D721Med (cell line): ENCODE measurements at places on chromosomes 13 and 19.

GRCh38 chr13:27055526-27055925 is 116.1 kb downstream of the USP12 start:
- no peak for DNase-seq

DNA sequence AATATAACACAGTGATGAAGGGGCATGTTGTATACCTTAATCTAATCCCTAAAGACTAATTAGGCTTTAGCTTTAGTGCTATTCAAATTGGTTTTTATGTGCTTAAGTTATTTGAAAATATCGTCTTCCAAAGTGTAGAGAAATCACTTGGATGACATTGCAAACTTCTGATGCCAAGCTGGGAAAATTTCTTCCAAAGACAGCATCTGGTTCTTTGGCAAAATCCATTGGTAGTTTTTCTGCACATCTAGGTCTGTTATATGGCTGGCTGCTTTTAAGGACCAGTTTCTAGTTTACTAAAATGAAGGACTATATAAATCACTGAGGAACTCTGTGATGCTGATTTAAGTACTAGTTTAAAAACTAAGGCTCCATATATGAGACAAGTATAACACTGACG is 2362.3 kb downstream of the PCDH9 start:
- no peak for DNase-seq

DNA sequence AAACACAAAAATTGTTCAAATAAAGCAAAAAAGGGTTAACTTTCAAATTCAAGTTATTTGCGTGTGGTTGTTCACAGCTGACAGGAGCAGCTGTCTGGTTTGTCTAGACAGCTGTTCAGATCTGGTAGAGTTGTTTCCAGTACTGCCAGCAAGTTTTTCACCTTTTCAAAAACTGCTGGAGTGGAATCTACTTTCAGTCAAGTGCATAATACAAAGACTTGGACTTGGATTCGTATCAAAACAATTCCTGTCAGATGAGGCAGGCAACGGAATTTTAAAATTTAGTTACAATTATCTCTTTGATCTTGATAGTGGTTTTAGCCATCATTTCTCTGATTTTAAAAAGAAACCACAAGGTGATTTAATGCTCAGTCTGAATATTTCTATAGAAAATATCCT is 51.7 kb upstream of the EEF1AKMT1 start:
- no peak for DNase-seq

GRCh38 chr19:28486926-28487325 is 726.0 kb downstream of the UQCRFS1 start:
- no peak for DNase-seq

DNA sequence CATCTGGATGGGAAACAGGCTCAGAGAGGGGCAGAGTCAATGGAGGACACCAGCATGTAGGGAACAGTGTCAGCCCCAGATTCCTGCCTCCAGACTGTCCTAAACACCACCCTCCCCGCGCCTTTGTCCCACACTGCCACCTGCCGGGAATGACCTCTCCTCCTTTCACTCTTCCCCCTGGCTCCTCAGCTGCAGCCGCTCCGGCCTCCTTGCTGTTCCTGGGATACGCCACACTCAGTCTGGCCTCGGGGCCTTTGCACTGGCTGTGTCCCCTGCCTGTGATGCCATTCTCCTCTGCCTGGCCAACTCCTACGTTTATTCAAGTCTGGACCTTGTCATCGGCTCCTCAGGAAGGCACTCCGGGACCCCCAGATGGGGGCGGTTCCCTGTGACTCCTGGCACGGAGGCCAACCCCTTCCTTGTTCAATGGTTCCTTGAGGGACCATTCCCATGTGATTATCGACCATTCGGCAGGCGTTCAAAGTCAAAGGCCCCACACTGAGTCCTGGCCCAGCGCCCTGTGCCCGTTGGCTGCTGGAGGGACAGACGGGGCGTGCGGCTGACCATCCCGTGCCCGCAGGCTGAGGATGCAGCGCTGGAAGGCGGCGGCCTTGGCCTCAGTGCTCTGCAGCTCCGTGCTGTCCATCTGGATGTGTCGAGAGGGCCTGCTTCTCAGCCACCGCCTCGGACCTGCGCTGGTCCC is 15.8 kb downstream of the FUT6 start:
- no peak for DNase-seq

- DNase-seq: no peak
Observed at GRCh38 chr19:7355151-7355820, 6.5 kb downstream of the ARHGEF18 start.

DNA sequence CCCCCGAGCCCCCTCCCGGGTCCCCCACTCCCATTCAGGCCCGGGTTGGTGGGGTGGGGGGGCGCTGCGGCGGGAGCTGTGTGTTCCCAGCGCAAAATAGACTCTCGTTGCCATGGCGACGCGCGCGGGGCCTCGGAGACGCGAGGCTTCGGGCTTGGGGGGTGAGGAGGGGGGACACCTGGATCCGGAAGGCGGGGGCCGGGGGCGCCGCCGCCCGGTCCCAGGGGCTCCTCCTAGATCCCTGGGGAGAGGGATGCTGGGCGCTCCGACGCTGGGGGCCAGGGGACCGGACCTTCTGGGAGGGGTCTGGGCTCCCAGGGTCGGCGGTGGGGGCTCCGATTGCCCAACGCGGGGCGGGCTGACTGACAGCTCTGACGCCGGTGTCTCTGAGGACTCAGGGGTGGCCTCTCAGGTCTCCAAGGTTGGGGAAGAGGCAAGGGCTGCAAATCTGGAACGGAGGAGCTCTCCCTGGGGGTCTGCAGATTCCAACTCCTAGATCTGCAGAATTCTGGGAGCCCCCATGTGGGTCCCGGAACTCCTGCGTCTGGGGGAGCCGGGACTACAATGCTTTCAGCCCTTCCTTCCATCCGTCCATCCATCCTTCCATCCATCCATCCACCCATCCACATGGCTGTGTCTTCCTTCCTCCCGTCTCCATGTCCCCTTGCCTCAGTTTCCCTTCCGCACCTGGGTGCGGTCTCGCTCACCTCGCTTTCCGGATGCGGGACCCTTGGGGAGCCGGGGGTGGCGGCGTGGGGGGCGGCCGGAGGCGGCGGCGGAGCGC is 9.1 kb upstream of the SHISA7 start:
- no peak for DNase-seq

GRCh38 chr13:100203696-100204367 is 114.9 kb downstream of the PCCA start:
- DNase-seq: no peak

GRCh38 chr19:55080968-55081769 is 5.5 kb downstream of the EPS8L1 start:
- DNase-seq: peak; percentile 96

DNA sequence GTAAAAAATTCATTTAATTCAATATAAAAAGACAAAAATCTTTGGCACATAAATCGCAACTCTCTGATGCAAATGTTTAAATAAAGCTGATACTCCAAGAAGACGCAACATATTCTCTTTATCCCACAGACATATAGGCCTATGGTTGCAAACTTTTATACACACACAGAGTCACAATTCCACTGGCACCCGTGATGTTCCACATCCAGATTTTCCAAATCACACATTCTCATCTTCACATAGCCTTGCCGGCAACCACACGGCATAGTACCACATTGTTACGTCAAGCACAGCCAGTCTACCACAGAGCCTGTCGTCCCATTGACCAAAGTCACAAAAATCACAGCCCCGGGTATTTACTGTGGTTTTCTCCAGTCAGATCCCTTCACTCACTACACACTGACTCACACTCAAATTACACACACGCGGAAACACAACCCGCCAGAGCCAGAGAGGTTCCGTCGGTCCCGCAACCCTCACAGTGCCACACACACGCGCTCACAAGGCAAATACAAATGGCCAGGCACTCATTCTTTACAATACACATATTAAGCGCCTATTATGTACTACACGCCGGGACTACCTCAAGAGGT is 546 bp upstream of the ZNF546 start:
- no peak for DNase-seq

DNA sequence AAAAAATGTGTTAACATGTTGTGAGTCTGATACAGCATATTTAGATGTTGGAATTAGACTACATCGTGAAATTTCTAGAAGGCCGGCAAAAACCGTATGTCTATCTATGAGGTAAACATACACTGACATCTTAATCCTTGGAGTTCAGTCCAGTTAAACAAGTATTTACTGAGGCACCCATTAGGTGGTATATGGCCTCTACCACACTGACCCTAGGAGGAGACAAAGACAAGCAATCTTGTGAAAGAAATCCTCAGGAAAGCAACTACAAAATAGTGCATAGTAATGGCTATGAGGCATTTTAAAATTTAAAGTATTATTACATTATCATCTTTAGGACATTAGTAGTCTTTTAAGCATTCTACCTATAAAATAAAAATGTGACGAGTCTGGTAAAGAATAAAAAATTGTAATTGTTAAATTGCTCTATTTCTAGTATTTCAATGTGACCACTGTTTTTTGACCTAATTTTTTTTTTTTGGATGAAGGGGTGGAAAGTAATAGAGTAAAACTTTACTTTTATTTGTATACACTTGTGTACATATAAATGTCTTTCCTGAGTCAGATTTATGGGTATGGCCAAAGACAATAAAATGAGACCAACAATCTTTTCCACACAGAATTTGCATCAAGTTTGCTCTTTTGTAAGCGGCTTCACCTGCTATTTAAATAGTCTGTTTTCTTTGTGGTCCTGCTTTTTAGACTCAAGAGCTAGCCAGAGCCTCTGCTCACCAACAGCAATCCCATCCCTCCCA is 50.5 kb downstream of the KATNAL1 start:
- no peak for DNase-seq

DNA sequence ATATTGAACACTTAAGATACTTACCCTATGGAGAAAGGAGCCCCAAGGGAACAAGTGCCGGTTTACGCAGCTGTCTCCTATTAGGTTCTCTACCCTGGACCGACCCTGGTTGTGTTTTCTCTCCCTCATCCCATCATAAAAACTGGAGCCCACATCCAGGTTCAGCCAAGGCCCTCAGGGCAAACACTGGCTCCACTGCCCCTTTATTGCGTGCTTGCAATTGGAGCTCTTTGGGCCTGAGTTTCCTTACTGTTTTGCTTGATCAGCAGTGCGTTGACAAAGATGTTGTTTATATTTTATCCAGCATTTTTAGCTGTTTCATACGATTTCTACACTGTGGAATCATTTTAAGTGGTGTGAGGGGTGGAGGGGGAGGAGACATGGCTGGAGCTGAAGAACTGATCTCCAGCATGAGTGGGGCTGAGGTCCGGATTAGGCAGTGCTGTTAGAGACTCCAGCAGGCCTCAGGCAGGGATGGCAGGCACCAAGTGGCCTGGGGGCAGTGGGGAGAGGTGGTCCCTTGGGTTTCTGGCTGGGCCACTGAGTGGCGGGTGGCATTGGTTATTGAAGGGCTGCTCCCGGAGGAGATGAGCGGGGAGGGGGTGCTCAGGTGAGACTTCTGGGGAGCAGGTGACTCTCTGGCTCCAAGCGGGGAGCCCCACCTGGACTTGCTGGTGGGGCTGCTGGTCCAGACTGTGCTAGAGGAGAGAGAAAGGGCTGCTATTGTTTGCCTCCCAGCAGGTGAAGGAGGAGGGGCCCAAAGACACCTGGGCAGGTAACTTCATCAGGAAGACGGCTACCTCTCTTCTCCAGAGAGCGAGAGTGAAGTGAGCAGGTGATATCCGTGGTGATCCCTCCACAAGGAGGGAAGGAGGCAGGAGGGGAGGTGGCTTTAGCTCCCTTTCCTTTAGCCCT is 62.4 kb upstream of the RNF113B start:
- DNase-seq: no peak

DNA sequence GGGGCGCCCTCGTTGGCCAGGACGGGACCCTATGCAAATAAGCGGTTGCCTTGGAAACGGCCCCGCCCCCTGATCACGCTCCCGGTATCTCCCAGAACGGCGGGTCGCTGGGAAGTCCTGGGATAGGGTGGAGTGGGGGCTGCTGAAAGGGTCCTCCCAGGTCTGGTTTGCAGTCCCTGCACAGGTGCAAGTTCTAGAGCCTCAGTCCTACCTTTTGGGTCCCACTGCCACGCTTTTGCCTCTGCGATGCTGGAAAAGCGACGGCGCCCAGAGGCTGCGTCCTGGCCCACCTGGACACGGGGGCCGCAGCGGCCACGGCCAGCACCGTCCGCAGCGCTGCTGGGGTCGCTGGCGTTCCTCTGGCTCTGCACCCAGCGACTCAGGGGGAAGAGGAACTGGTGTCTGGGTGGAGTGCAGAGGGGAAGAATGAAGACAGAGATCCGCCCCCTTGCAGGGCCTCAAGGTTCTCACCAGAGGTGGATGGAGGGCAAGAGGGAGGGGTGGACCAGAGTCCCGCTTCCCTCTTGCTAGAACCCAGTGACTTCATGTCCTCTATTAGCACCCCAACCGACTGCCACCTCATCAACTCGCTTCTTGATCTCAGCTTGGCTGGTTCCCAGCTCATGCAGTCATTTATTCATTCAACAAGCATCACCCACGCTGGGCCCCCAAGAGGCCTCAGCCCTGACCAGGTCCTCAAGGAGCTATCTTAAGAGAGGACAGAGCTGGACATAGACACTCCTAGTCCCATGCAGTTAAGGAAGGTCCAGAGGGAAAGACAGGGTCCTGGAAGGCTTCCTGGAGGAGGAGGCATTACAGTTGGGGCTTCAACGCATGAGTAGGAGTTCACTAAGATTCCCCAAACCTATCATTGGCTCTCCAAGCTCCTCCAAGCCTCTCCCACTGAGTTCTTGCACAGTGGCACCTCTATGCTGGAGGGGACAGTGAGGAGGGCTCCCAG is at the start of gene LRRC25:
Gene LRRC25 (minus strand): TSS at position 381 of the 961 bp plus-strand sequence. CDS start 659 bp downstream, outside the sequence.
- DNase-seq: no peak

GRCh38 chr19:8321986-8322637 is 816 bp downstream of the RPS28 start:
- DNase-seq: no peak

GRCh38 chr19:5358173-5358800 is 17.7 kb upstream of the PTPRS start:
- DNase-seq: no peak

DNA sequence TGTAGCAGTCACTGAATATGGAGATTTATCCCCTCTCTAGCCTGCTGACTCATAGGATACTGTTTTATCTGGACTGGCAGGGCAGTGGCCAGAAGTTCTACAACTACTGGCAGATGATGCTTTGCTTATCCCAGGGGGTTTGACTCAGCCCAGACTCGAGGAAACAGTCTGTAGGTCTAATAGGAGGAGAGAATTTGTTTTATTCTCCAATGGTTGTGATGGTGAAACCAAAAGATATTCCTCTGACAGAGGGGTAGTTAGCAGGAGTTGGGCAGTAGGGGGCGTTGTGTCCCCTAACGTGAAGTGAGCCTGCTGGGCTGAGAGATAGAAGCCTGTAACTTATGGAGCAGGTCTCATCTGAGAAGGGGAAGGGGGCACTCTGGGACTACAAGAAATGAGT is 74.9 kb downstream of the WTIP start:
- DNase-seq: no peak
